ENCODE measurements at places on chromosomes 4 and X.

DNA sequence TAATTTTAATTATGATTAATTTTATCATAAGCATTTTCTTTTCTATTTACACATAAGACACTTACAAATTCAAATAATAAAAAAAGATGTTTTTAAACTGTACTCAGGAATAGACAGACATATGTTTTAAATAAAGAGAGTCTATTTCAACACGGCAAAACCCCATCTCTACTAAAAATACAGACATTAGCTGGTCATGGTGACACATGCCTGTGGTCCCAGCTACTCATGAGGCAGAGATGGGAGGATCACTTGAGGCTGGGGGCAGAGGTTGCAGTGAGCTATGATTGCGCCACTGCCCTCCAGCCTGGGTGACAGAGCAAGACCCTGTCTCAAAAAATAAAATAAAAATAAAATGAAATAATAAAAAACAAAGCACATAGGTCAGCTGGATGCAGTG, 14.8 kb downstream of the FAM9B start:
- DNase-seq = no peak

GRCh38 chr4:158461336-158461735, 60.3 kb upstream of the RXFP1 start:
- DNase-seq = no peak

GRCh38 chrX:136262243-136262642, 11.0 kb upstream of the MAP7D3 start:
- no peak for DNase-seq

DNA sequence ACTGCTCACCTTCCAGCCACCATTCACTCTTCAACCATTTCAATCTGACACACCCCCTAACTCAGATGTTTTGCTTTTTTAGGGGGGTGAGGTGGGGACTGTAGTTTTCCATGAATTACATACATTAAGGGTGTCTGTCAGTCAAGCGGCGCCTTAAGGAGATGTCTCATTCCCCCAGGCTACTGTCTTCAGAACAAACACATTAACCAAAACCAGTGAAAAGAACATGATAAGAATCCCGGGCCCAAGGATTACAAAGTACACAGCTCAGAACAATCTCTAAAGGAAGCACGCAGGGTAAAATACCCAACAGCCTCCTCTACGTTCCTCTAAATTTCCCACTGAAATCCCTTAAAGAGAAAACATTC, 62.5 kb upstream of the IRF2 start:
- no peak for DNase-seq

- DNase-seq = no peak
These were observed 51.2 kb downstream of the GC start for GRCh38 chr4:71732706-71733105.

DNA sequence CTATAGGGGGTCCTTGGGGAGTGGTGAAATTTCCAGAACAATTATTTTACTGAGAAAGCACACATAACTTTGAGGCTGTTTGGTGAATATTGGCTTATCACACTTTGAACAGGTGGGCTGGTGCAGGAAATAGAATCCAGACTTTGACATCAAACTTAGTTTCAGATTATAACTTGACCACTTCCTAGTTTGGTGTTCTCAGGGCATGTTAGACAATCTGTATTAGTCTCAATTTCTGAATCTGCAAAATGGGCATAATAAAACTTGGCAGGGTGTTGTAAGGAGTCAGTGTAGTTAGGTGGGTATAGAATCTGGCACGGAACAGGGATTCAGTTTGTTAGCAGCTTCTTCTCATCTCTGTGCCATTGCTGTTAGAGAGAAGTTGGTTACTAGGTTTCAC, 43.3 kb upstream of the MBNL3 start:
- no peak for DNase-seq

DNA sequence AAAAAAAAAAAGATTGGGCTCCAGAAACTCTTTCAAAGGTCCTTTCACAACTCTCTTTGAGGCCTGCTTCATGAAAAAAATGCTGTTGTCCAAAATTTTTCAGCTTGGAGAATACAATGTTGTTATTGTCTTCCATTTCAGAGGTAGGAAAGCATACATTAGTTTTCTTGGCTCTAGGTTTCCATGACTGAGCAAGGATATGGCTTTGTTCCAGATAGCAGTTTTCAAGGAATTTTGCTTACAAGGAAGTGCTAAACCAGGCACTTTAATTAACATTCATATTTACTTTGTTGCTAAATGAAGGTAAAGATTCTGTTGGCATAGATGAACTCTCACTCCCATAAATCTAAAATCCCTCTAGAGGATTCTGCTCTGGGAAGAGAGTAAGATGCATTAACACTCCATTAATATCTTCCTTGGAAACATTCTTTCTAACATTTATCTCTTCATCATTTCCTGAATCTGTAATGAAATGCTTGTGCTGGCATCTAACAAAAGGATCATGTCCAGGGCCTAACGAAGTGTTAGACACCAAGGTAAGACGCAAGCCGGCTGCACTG, 118.4 kb downstream of the COL25A1 start:
- DNase-seq = no peak

GRCh38 chrX:49704691-49705404, 9.1 kb upstream of the PAGE1 start:
- no peak for DNase-seq

- DNase-seq = no peak
These were observed 603.8 kb downstream of the IQCM start for GRCh38 chr4:149211876-149212275.

DNA sequence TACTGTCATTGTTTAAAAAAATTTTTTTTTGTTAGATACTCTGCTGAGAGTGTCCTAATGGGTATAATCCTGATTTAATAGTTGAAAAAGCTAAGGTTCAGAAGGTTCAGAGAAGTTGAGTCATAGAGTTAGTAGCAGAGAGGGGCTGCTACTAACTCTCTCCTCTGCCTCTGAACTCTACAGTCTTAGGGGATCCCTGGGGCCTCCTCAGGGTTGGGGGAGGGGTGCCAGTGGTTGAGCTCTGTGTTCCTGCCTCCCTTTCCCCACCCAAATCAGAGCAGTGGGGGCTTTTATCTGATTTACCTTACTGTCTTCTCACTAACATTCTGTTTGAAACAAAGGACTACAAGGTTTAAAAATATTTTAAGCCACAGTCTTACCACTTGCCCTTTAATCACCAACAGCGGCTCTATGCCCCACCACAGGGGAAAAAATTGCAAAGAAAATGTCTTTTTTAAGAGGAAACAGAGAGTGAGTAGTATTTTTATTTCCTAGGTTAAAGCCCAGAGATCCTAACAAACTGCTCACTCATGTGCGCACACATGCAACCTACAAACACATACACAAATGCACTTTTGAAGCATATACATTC, 102.2 kb upstream of the ATP6AP2 start:
- DNase-seq = no peak
